Psoas muscle (tissue), 8 donors: ENCODE measurements at places on chromosomes 5 and 9. TPM values are rescaled to one million over a fixed set of nuclear protein-coding genes. Genes with fewer than 3 reads are reported as not detected.

DNA sequence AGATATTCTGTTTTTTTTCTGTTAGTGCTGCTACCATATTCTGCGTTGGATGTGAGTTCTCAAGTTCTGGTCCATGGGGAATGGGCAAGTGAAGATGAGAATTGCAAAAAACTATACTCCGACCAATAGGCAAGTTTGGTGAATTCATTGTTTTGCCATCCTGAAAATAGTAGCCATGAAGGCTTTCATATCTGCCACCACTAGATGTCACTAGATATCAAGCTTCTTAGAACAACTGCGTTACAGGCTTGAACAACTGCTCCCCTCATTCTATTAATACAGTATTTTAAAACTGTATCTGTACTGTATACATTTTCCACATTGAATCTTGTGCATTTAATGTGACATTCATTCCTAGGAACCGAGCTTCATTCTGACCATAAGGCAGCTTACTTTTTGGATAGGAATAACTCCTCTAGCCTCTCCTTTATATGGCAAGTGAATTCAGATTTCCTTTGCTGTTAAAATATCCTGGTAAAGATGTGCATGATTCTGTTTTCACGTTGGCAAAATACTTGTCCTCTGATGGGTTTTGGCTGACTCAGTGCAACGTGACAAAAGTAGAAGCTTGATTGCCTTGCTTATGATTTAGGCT lies 163.6 kb downstream of the SREK1 start:
- H3K27ac ChIP-seq = no peak overlapping the region
- DNase-seq = no peak
- no peaks in the 10 kb centered on the region for H3K4me1 ChIP-seq
- no peak overlapping the region for H3K4me3 ChIP-seq
- no peaks in the 10 kb centered on the region for H3K36me3 ChIP-seq

DNA sequence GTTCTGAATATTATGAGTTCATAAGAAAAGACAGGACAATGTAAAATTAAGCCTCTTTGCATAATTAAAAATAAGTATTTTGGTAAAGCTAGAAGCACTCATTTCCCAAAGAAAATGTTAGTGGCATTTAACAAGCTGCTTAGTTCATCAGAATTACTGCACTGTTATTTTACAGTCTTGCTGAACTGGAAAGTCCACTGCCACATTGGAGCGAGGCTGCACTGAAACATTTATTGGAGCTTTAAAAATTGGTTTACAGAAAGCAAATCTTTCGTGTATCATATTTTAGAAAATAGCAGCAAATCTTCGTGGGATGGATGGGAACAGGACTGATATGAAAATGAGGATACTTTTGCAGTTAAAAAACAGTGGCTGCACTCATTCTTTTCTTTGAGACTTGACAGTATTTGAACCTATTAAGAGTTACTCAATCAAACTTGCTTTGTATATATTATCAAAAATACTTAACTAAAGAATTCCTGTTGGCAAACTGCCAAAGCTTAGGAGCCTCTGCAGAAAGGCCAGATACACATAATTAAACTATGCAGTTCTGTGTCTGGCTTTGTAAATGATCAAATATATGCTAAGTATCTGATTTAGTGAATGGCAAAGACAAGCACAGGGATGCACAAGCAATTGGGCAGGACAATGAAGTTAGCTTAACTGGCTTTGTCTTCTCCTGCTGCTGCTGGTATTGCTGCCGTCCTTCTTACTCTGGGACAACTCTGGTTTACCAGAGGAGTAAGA lies 16.5 kb upstream of the FBXL7 start:
- no peak for DNase-seq
- no peak overlapping the region for H3K4me3 ChIP-seq
- no peaks in the 10 kb centered on the region for H3K4me1 ChIP-seq
- no peak overlapping the region for H3K27ac ChIP-seq
- H3K27me3 ChIP-seq = no peaks in the 10 kb centered on the region

DNA sequence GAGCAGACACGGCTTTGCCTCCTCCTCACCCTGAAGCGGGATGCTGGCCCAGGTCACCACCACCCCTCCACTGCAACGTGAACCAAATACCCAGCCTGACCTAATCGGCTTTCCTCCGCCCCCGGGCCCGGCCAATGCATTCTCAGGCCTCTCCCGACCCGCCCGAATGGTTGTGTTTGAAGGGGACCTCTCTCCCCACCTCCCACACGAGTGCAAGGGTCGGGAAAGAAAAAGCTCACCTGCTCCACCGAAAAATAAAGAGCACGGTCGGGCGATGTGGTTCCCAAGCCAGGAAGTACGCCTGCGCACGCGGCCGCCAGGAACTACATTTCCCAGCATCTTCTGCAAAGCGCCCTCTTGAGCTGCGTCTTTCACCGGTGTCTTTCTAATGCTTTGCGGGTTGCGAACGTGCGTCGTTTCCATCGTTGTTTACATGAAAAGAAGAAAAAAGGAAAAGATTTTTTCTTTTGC lies at the start of gene ZNF883:
Gene ZNF883, minus strand, starts transcription at position 282 of the 471 bp plus-strand sequence.
- peaks cover 2% of the 10 kb centered on the region for H3K27me3 ChIP-seq
- H3K27ac ChIP-seq = no peak within 1 kb of the TSS
- DNase-seq = peak; percentile 56
- H3K36me3 ChIP-seq = no peaks in the 10 kb centered on the region
- H3K4me3 ChIP-seq = peak within 1 kb of the TSS; percentile 55

GRCh38 chr5:115699967-115700366 lies 74.1 kb upstream of the TMED7 start:
- no peak overlapping the region for H3K4me3 ChIP-seq
- no peaks in the 10 kb centered on the region for H3K4me1 ChIP-seq
- no peaks in the 10 kb centered on the region for H3K27me3 ChIP-seq
- no peak overlapping the region for H3K27ac ChIP-seq

- H3K4me3 ChIP-seq = peak overlapping the region; percentile 56
- peak overlapping the region; percentile 50 for H3K27ac ChIP-seq
- H3K27me3 ChIP-seq = no peaks in the 10 kb centered on the region
- H3K4me1 ChIP-seq = no peaks in the 10 kb centered on the region
- no peak for DNase-seq
Measured at GRCh38 chr5:141343953-141344463, 379 bp downstream of the PCDHGA3 start.

Gene UBAP1
- 80.9 TPM for total RNA-seq

DNA sequence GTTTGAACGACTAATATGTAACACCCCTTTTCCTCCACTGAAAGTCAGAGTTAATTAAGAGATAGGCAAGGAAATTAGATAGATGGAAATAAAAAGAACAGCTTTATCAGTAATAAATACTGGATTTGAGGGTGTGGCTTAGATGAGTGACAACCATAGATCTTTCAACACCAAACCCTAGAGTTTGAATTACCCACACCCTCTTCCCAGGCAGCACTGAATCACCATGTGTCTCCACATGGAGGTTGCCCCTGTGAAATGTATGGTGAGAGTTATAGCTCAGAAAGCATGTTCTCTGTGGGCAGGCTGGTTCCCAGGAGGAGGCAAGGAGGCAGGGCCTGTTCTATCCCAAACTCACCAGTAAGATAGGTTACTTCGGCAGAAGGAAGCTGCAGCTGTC lies 69.7 kb downstream of the TMEM174 start:
- no peak overlapping the region for H3K27ac ChIP-seq
- peaks cover 3% of the 10 kb centered on the region for H3K27me3 ChIP-seq
- no peak for DNase-seq
- no peaks in the 10 kb centered on the region for H3K4me1 ChIP-seq

DNA sequence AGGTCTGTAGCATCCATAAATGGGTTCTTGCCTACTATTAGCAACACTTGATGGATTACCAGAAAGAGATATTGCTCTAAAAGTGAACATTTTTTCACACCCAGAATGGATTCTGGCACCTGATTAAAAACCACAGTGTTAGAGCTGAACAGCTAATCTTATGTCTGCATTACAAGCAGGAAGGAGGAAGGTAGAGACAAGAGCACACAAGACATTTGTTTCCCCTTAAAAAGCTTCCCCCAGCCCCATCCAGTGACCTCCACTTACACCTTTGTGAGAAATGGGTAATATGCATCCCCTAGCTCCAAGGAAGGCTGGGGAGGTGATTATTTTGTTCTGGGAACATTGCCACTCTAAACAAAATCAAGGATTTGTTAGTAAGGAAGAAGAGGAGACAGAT lies 12.0 kb upstream of the TRIM36 start:
- H3K27ac ChIP-seq = no peak overlapping the region
- H3K4me1 ChIP-seq = peaks cover 7% of the 10 kb centered on the region
- no peak overlapping the region for H3K4me3 ChIP-seq
- H3K36me3 ChIP-seq = no peaks in the 10 kb centered on the region
- H3K27me3 ChIP-seq = peaks cover 61% of the 10 kb centered on the region

DNA sequence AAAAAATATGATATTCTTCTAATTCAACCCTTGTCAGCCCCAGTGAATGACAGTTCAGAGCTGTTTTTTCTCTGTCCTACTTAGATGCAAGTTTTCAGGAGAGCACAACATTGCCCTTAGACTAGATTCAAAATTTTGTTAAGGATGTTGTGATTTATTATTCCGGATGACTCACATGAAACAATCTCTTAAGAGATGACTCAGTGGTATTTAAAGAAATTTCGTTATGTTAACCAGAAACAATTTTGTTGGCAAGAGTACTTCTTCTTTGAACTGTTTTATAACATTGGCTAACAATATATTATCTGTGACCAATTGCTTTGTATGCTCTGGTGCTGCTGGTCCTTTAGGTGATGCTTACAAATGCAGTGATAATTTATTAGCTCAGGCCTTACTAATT lies 132.0 kb downstream of the IZUMO3 start:
- no peaks in the 10 kb centered on the region for H3K27me3 ChIP-seq
- DNase-seq = no peak
- no peaks in the 10 kb centered on the region for H3K36me3 ChIP-seq
- no peak overlapping the region for H3K4me3 ChIP-seq
- H3K27ac ChIP-seq = no peak overlapping the region
- no peaks in the 10 kb centered on the region for H3K4me1 ChIP-seq

GRCh38 chr5:167982-168660 lies 23.2 kb upstream of the LRRC14B start:
- no peaks in the 10 kb centered on the region for H3K36me3 ChIP-seq
- H3K27me3 ChIP-seq = no peaks in the 10 kb centered on the region
- peak; percentile 11 for DNase-seq
- H3K27ac ChIP-seq = no peak overlapping the region
- H3K4me3 ChIP-seq = no peak overlapping the region
- no peaks in the 10 kb centered on the region for H3K4me1 ChIP-seq

GRCh38 chr9:89755821-89756220 lies 151.0 kb downstream of the GADD45G start:
- no peak for DNase-seq
- no peaks in the 10 kb centered on the region for H3K36me3 ChIP-seq
- H3K4me3 ChIP-seq = no peak overlapping the region
- no peak overlapping the region for H3K27ac ChIP-seq
- no peaks in the 10 kb centered on the region for H3K27me3 ChIP-seq
- H3K4me1 ChIP-seq = peaks cover 10% of the 10 kb centered on the region

GRCh38 chr5:151362970-151363369 lies 15.6 kb upstream of the SLC36A2 start:
- DNase-seq = no peak
- no peaks in the 10 kb centered on the region for H3K4me1 ChIP-seq
- no peaks in the 10 kb centered on the region for H3K36me3 ChIP-seq
- no peaks in the 10 kb centered on the region for H3K27me3 ChIP-seq
- H3K27ac ChIP-seq = no peak overlapping the region

Gene LYRM7
- total RNA-seq = 31.0 TPM

GRCh38 chr9:124853605-124854143 lies 414 bp downstream of the WDR38 start:
- DNase-seq = no peak
- no peaks in the 10 kb centered on the region for H3K27me3 ChIP-seq

Gene WHRN
- total RNA-seq = 0.15 TPM

DNA sequence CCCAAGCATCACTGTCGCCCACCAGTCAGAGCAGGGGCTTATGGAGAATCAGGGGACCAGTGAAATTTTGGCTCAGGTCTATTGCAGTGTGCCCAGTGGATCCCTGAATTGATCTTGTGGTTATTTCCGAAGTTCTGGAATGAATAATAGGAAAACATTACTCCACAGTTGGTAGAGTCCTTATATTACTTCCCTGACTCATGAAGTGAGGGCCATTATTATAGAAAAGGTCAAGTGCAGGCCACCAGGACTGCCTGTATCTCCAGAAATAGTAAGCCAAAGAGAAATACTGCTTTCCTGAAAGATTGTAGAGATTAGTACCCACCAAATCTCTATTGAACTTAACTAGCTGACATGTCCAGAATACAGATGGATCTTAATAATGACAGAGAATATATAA lies 335.0 kb downstream of the NPR3 start:
- no peaks in the 10 kb centered on the region for H3K27me3 ChIP-seq
- no peaks in the 10 kb centered on the region for H3K4me1 ChIP-seq
- DNase-seq = no peak
- no peak overlapping the region for H3K27ac ChIP-seq

DNA sequence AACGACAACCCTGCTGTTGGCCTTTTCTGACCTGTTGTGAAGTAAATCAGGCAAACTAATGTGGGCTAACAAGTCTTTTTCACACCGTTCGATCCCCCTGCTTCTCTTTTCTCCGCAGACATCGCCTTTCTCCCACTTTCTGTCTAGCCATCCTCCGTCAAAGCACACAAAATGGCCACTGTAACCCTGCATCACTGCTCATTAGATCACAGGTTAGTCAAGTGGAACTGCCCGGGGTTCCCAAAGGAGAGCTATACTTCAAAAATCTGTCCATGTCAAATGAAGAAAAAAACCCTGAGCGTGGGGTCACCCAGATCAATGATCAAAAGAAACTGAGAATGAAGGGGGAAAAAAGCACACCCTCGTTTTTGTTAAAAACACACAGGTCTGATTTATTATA lies 212.1 kb downstream of the ARL15 start:
- H3K4me1 ChIP-seq = no peaks in the 10 kb centered on the region
- no peaks in the 10 kb centered on the region for H3K36me3 ChIP-seq
- no peak for DNase-seq
- H3K27me3 ChIP-seq = no peaks in the 10 kb centered on the region

DNA sequence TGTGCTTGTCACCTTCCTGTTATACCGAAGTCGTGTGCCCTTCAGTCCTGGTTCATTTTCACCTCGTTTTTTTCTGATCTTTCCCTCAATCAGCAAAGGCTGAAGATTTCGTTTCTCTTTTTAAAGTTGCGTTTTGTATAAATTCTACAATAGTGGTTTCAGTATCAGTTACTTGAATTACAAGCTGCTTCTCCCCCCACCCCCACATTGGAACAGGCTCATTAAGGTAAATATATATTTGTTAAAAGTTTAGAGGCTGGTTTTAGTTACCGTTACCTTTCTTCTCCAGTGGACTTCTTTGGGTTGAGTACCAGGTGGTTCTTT lies 881 bp downstream of the SUB1 start:
- peaks cover 3% of the 10 kb centered on the region for H3K36me3 ChIP-seq
- no peak for DNase-seq
- H3K4me3 ChIP-seq = peak overlapping the region; percentile 96
- H3K4me1 ChIP-seq = peaks cover 13% of the 10 kb centered on the region

Gene IL13
- total RNA-seq = not detected

Gene TAF11L5
- not detected for total RNA-seq

Gene IFNK
- not detected for total RNA-seq

Gene PCDHGB3
- 1.1 TPM for total RNA-seq

Gene ZFP37
- 1.6 TPM for total RNA-seq

GRCh38 chr5:78592735-78593386 lies 55.7 kb downstream of the LHFPL2 start:
- peaks cover 59% of the 10 kb centered on the region for H3K4me1 ChIP-seq
- no peak overlapping the region for H3K27ac ChIP-seq
- no peaks in the 10 kb centered on the region for H3K27me3 ChIP-seq
- DNase-seq = no peak
- no peak overlapping the region for H3K4me3 ChIP-seq

Gene CA9
- total RNA-seq = not detected
